ENCODE measurements at places on chromosomes 2 and 18.

DNA sequence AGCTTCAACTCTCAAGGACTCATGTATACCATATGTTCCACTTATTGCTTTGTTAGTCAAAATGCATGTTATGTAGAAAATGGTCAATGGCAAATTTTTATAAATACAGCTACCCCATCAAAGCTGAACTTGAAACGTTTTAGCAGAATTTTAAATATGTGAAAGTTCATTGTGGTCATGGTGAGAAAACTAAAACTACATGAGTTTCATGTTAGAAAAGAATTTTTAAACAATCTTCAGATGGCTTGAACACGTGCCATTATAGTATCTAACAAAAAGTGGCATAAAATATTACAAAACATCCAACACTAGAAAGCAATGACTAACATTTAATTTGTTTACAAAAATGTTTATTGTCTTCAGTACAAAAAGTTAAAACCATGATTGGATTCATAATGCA is 246.0 kb upstream of the KCNJ3 start:
- no peak for DNase-seq

GRCh38 chr2:81734981-81735380 is 1430.4 kb upstream of the LRRTM1 start:
- DNase-seq: no peak

GRCh38 chr2:83051538-83052170 is 1407.4 kb downstream of the SUCLG1 start:
- DNase-seq: no peak

GRCh38 chr2:887639-888038 is 63.0 kb upstream of the SNTG2 start:
- no peak for DNase-seq

DNA sequence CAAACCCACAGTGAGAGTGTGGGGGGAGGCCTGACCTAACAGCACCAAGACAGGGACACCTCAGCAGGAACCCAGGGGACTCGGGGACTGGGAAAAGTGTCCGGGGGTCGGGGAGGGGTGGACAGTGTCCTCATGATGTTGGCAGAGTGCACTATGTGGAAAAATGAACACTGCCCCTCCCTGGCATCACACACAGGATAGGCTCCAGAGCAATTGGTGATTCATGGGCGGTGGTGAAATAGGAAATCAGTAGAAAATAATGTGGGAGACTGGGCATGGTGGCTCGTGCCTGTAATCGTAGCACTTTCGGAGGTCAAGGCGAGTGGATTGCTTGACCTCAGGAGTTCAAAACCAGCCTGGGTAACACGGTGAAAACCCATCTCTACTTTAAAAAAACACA is 3.6 kb upstream of the ANO7 start:
- DNase-seq: no peak

DNA sequence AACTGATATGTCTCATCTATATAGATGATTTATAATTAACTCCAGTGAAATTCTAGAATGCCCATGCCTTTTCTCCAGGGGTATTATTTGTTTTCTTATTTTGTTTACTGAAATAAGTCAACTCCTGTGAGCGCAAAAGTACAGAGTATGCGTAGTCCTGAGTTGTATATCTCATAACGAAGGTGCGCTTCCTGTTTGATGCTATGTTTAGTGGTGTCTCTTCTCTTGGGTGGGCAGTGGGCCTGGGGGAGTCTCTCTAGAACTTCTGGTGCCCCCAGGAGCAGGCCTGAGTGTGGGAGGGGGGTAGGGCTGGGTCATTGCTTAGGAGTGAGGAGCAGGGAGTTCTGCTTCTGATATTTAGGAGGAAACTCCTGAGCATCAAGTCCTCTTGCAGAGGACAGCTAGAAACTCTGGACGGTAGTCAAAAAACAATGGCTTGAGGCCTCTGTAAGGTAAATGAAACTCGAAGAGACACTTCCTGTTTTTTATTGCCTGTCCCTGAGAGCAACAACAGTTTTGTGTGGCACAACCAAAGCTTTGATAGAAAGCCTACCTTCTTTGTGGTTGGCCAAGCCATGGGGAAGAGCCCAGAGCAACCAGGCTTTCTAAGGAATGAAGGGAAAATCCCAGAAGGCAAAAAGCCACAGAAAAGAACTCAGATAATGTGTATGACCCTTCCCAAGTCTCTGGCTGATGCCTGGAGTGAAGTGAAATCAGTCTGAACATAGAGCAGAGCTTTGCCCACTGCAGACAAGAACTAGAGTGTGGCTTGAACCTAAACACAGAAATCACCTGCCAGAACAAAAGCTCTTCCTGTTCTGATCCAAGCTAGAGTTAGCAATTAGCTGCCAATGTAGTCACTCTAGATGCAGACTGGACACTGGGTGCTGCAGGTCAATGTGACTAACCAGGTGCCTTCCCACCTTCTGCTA is 8.5 kb upstream of the SP140L start:
- DNase-seq: peak; percentile 16

GRCh38 chr2:176999301-176999700 is 213.3 kb upstream of the HNRNPA3 start:
- no peak for DNase-seq

DNA sequence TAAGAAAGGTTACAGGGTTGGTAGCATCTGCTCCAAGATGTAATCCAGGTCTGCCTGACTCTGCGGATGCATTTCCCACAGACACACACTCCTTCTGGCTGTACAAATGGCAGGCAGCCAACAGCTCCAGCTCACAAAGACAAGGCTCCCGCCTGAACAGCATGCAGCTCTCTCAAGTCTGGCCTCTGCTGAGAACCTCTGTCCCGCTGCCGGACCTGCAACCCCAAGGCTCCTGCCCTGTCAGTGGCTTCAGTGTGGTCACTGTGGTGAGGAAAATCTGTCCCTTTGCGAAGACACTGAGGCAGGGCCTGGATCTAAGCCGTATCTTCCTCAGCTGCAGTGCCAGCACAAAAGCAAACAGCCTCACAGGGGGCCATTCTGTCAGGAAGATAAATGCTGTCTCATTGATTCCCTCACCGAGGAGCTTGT is 469.3 kb upstream of the MEX3C start:
- DNase-seq: no peak

All from CD4-positive, alpha-beta T cell treated with Interleukin-10 for 1 hour (primary cell).